ENCODE measurements at places on chromosomes 13 and 19.

- DNase-seq = no peak
Measured at GRCh38 chr13:90793261-90793820, 554.1 kb upstream of the MIR17HG start.

GRCh38 chr19:38039966-38040365 lies 133.0 kb downstream of the SIPA1L3 start:
- DNase-seq = no peak

DNA sequence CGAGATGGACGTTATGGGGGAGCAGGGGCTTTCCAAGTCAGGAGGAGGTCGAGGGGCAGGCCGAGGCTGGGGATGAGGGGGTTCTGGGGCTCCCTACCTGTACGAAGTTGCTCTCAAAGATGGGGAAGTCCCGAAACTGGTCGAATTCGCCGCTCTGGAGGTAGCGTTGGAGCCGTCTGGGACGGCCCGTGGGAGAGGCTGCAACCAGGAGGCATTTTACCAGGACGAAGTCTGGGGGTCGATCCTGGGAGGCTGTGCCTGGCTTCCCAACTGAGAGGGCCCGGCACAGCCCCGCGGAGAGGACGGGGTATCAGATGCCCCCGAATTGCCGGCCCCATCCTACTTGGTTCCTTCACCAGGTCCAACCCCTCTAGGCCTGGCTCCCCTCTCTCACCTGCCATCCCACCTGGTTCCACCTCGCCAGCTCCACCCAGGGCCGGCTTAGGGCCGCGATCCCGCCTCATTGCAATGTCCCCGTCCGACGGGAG lies 527 bp upstream of the EMC10 start:
- no peak for DNase-seq

DNA sequence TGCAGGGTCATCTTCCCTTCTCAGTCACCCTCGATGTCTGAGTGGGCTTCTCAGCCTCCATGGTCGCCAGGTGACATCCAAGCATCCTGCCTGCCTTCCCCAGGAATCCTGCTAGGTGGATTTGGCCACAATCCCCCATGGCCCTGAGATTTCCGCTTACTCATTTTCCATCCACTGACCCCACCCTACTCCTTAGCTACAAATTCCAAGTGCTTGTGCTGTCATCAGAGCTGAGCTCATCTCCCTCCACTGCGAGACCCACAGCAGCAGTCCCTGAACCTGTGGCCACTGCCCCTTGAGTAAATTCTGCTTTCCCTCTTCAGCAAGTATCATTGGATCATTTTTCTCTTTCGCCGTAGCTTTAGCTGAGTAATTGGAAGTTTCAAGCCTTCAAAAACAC lies 90.5 kb upstream of the ANKRD10 start:
- DNase-seq = no peak

- DNase-seq = no peak
Measured at GRCh38 chr19:4531562-4532165, 3.4 kb downstream of the PLIN5 start.

GRCh38 chr13:99421758-99422585 lies 79.3 kb upstream of the TM9SF2 start:
- no peak for DNase-seq

GRCh38 chr13:34591129-34591528 lies 350.9 kb upstream of the NBEA start:
- no peak for DNase-seq

DNA sequence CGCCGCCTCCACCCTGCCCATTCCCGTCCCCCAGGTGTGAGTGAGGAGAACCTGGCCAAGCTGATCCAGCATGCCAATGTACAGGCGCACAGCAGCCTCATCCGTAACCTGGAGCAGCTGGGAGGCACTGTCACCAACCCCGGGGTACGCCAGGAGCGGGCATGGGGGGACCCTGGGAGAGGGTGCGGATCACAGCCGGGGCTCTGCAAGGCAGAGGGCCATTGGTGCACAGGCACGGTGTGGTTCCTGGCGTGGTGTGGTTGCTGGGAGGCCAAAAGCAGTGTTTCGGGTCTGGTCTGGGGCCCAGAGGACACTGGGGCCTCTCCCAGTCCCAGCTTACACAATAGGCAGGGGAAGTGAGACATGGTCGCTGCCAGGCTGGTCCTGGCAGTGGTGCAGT lies 8.3 kb downstream of the STXBP2 start:
- no peak for DNase-seq

DNA sequence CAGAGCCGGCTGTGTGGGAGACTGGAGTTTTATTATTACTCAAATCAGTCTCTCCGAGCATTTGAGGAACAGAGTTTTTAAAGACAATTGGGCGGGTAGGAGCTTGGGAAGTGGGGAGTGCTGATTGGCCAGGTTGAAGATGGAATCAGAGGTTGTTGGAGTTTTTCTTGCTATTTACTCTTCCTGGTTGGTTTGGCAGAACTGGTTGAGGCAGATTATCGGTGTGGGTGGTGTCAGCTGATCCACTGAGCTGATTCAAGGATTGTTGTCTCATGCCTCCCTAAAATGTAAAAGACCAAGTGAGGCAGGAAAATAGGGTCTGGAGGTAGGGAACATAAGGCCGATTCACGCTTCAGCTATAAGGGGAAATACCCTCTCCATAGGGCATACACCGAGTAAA lies 1.3 kb upstream of the TDRD12 start:
- no peak for DNase-seq

GRCh38 chr13:23934520-23934919 lies 37.2 kb upstream of the C1QTNF9B start:
- no peak for DNase-seq

DNA sequence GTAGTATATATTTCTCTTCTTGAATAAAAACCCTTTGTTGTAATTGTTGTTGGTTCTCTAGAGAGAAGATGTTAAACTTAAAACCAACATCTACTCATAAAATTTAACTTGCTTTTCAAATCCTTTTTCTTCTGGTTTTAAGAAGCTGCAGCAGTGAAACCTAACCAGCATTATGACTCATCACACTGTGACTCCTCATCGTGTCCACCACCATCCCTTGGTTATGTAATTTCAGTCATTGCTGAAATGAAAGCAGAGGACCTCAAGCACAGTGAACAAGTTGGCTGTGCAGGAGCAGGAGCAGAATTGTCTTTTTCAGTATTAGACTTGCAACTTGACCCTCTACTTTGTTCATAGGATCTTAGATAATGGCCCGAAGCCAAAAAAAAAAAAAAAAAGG lies 64.9 kb upstream of the HTR2A start:
- DNase-seq = no peak

Data from activated naive CD4-positive, alpha-beta T cell treated with anti-CD3 and anti-CD28 coated beads, Interleukin-2, amount 50 U/mL, for 16 hours (primary cell).